ENCODE measurements at places on chromosomes 6 and 20.

- DNase-seq: no peak
Observed at GRCh38 chr20:29740951-29741593, 1516.4 kb upstream of the DEFB115 start.

DNA sequence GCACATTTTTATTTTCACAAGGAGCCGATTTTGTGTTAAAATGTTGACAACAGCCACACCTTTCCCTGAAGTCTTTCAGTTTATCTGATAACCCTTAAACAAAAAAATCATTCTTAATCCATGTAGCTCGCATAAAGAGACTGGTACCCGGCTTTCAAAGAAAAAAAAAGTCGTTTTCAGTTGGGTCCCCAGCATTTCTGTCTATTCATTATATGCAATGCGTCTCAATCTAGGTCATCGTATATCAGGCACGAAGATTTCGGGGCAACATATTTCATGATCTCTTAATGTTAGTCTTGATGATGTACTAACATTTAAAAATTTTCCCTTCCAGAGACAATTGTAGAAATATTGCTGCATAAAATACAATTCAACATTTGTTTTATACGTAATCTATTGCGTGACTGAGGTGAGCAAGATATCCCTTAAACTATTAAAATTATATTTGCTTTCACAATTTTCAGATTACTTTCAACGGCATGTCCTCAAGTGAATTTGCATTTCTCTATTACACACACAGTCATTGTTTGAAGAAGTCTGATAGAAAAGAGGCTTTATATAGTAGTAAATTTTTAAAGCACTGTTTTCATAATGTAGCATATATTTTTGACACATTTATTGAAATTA is 2.9 kb upstream of the TUBB2B start:
- no peak for DNase-seq

- no peak for DNase-seq
Observed at GRCh38 chr6:47169785-47170616, 127.9 kb upstream of the ADGRF1 start.

DNA sequence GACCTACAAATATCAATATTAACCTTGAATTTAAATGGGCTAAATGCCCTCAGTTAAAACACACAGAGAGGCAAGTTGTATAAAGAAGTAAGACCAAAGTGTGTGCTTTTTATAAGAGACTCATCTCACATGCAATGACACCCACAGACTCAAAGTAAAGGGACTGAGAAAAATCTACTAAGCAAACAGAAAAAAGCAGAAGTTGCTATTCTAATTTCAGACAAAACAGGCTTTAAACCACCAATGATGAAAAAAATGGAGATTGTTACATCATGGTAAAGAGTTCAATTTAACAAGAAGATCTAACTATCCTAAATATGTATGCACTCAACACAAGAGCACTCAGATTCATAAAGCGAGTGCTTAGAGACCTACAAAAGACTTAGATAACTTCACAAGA is 741.9 kb upstream of the MARCKS start:
- DNase-seq: no peak

GRCh38 chr6:89084954-89085353 is 4.4 kb downstream of the PNRC1 start:
- DNase-seq: no peak

GRCh38 chr20:35311409-35311808 is 19.2 kb upstream of the FAM83C start:
- DNase-seq: no peak

GRCh38 chr6:121879149-121879548 is 443.7 kb downstream of the GJA1 start:
- no peak for DNase-seq

- DNase-seq: no peak
Observed at GRCh38 chr6:137497721-137498463, 3.7 kb upstream of the OLIG3 start.

All from NCI-H1930 (cell line).